ENCODE measurements at places on chromosomes 2 and 18. TPM values are rescaled to one million over a fixed set of nuclear protein-coding genes. Genes with fewer than 3 reads are reported as not detected.

The MTCL1 gene
- 28.0 TPM for polyA plus RNA-seq

The ITGA6 gene
- 25.9 TPM for polyA plus RNA-seq

The TMEM247 gene
- not detected for polyA plus RNA-seq

The G6PC2 gene
- polyA plus RNA-seq, result not detected

The ZNF385B gene
- 0.16 TPM for polyA plus RNA-seq

The DNAJC5G gene
- polyA plus RNA-seq, result not detected

The MDH1B gene
- 1.7 TPM for polyA plus RNA-seq

The ANKRD23 gene
- 3.1 TPM for polyA plus RNA-seq

The IL37 gene
- not detected for polyA plus RNA-seq

The TRIM54 gene
- 0.36 TPM for polyA plus RNA-seq

The SP5 gene
- not detected for polyA plus RNA-seq

DNA sequence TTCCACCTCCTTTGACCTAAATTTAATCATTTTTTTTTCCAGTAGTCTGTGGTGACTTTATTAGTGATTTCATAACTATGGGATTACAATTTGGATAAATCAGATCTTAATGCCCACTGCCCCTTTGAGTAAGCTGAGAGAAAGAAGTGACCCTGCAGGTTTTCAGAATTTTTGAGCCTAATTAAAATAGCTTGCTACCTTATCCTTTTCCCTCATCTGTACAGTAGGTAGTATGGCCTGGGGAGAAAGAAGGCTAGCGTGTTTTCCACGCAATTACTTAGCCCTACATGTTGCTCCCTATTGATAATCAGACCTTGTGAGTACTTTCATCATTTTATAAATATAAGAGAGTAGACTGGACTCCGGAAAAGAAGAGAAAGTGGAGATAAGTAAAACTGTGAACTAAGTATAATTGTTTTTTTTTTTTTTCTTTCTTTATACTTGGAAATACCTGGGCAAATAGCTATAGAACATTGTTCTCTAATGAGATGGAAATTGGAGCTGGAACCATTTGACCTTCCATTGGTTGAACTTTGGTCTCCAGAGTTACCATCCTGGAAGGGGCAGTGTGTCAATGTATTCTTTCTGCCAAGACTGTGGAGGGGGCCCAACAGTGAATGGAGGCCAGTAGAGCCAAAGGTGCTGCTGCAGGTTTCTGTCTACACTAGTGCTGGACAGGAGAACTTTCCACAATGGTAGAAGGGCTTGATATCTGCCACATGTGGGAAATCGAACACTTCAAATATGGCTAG is 26.9 kb downstream of the UBE2E3 start:
- no peak for DNase-seq

DNA sequence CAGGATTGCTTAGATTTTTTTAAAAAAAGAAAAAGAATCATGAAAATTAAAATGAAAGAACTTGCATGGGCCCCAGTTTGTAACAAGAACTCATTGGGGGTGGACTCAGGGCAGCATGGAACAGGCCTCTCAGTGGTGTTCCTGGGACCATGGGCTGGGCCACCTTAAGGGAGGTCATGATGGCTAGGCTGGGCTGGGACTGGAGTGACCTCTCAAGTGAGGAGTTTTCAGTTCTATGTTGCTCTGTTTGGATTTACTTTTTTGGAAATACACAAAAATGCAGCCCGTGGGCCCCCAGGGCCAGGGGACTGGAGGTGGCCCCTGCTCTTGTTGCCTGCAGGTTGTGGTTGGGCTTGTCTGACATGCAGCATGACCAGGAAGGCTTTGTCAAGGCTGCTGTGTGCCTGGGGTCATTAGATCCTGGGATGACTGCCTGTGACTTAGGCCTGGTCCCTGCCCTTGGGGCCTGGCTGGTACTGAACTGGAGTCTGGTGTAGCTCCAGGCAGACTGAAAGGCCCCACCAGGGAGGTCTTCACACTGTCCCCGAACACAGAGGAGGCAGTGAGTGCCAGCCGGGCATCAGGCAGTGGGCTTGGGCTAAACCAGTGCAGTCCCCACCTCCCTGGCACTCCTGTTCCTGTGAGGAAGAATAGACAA is 115.6 kb downstream of the GLI2 start:
- no peak for DNase-seq

- no peak for DNase-seq
These were observed 34.1 kb downstream of the RAB3GAP1 start for GRCh38 chr2:135086222-135086621.

DNA sequence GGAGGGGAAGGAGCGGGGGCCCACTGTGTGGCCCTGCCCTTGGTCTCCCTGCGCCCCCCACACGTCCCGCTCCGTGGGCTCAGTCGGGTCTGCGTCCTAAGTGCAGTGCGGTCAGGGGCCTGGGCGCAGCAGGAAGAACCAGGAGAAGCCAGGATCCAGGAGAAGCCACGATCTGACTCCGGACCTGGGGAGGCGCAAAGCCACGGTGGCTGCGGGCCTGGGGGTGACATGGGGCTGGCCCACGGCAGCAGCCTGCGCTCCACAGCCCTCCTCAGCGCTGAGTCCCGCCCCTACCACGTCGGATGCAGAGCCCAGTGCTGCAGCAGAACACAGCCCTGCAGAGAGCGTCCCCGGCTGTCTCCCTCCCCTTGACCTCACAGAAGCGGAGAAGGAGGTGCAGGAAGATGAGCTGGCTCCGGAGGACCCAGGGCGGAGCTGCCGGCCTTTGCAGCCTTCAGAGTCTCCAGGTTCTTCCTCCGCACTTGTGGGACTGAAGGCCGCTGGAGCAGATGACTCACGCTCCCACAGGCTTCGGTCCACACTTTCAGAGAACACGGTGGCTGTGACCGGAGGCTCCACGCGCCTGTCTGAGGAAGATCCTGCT is 589.2 kb upstream of the SALL3 start:
- DNase-seq, result no peak

DNA sequence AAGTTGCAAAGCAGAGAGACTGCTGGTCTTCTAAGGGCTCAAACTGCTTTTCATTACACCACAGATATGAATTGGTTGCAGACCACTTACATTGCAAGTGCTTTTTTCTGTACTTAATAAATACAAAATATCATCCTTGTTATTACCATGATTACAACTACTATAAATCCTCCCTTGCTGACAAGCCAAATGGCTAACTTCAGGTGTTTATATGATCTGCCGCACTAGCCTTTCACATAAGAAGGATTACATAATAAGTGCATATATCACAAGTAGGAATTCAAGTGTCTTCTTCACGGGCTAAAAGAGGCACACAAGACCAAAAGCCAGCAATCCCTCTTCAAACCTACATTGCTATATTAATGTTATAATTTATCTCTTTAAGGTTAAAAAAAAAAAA is 373.0 kb downstream of the ZEB2 start:
- DNase-seq, result no peak

DNA sequence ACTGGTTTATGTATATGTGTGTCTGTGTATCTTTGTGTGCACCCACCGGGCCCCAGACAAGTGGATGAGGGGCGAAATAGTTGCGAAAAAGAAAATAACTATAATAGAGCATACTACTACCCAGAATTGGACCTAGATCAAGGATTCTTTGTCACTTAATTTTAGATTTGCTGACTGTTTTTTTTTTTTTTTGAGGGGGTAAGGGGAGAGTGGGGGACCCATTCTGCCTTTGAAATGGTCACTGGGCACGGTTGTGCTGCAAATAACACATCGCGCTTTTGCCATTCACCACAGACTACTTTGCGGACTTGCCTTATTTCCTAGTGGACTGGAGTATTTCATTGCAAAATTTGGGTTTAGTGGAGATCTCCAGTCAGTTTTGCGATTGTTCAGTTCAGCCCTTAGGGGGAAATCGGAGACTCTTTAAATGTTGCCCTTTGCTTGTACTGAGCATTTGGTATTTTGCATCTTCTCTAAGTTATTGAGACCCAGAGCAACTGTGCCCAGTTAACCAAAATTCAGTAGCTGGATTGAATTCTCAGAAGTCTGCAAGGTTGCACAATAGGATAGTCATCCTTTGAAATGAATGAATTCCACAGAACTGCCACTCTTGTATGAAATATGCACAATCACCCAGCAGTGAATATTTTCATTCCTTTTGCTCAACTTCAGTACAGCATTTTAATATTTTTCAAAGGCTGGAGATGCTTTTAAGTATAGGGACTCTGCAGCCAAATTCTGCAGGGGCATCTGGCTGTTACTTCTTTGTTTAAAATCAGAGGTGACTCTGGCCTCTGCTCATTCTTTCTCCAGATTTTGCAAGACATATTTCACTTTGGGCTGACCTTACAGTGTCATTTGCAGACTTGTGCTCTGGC is 2.9 kb downstream of the TRIB2 start:
- no peak for DNase-seq

DNA sequence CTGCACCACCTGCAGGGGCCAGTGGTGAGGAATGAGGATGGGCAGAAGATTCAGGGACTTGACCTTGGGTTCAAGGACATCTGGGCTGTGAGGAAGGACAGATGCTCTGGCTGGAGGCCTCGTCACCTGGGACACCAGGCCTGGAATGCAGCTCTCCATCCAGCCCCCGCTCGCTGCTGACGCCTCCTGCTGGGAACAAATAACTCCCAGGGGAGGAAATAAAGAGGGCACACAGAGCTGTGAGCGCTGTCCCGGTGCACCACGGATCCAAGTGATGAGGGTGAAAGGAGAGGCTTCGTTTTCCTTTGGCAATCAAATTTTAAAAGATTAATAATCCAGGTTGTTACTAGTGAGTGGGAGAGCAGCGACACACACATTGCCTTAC is 368.0 kb upstream of the MYT1L start:
- DNase-seq, result no peak

GRCh38 chr2:234019896-234020295 is 30.6 kb upstream of the SPP2 start:
- DNase-seq, result no peak

DNA sequence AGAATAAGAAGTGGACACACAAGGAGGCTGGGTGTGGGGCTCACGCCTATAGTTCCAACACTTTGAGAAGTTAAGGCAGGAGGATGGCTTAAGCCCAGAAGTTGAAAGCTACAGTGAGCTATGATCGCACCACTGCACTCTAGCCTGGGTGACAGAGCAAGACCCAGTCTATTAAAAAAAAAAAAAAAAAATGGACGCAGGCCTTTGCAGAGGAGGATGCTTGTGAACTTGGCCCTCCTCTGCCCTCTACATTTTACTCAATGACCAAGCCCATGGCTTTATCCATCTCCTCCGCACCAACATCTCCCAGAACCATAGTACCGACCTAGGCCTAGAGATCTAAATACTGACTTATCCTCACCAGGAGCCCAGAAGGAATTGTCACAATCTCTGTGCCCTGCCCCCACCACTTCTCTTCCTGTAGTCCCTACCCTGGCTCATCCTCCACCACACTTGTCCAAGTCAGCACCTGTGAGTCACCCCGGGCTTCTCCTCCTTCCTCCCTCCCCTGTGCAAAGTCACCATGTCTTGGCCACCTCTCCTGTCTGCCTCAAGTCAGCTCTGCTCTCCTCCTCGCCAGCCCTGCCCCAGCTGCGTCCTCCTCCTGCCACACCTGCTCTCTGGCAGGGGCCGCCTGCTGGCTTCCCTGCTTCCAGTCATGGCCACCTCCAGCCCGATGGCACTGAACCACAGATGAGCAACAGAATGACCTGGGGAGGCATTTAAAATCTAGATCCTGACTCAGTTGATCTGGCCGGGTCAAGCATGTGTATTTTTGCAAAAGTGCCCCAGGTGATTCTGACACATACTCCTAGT is 35.8 kb upstream of the ASPRV1 start:
- DNase-seq, result no peak

DNA sequence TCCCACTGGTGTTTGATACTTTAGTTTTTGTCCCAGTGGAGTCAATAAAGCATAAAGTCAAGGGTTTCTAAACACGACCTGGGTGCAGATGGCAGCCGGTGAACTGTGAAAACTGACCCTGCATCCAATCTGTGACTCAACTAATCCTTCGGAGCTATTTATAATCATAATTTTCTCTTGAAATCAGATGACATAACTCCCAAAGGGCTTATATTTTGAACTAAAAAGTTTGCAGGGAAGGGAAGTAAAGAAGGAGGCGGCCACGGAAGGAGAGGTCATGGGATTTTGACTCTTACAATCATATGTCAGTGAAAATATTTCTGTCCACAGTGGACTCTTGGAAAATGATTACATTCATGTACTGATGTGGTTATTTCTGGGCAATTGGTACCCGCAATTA is 178.5 kb downstream of the PDE1A start:
- no peak for DNase-seq
